ENCODE measurements at places on chromosomes 2 and 18.

DNA sequence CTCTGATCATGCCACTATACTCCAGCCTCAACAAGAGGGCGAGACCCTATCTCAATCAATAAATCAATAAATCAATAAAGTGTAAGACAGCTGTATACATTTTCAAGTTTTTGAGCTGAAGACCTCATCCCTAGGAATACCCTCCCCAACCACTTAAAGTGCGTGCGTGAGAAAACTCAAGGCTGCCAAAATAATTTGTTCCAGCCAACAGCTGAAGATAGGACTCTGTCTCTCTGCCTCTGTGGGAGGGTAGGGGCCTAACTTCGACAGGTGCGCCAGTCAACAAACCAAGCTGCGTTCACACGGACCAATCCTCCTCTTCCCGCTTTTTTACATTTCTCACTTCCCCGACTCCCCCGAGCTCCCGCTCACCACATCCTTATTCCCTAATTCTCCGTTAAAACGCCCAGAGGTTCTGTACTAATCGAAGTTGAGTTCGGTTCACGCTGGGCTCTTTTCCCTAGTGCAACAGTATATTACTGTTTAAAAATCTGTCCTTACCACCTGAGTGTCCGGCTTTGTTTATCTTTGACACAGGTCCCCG lies 618 bp downstream of the POLR2D start:
- DNase-seq: no peak

GRCh38 chr18:21933931-21934765 lies 193.6 kb downstream of the MIB1 start:
- DNase-seq: no peak

- DNase-seq: no peak
Measured at GRCh38 chr2:197461057-197461456, 7.7 kb downstream of the COQ10B start.

- DNase-seq: no peak
Measured at GRCh38 chr2:207951734-207952470, 73.4 kb downstream of the PLEKHM3 start.

DNA sequence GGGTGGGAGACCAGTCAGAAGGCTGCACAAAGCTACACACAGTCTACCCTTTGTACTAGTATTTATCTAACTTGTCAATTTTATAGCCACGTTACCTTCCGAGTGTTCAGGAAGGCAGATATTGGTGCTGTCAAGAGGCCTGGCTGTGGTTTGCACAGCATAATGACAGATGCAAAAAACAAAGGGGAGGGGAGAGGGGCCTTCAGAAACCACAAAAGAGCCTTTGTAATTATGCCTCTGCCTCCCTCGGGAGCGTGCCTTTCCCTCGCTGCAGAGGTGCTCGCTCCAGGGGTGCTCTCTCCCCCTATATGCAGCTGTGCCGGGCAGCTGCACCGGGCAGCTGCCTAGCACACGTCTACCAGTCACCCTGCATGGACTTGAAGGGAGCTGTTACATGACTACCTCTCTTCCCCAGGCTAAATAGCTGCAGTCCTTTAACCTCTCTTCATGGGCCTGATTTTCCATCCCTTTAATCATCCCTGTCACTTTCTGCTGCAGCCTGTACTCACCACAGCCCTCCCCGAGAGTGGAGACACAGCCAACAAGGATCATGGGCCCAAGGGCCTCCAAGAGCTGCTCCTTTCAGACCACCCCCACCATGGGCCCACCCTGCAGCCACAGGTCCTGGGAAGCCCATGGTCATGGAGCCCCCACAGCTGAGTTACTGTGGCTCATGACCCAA lies 168.4 kb upstream of the PKDCC start:
- DNase-seq: no peak

All from BJ (cell line).